NCI-H524 treated with DMSO at 0.1 percent for 48 hours (cell line): ENCODE measurements at places on chromosomes 16 and 17.

DNA sequence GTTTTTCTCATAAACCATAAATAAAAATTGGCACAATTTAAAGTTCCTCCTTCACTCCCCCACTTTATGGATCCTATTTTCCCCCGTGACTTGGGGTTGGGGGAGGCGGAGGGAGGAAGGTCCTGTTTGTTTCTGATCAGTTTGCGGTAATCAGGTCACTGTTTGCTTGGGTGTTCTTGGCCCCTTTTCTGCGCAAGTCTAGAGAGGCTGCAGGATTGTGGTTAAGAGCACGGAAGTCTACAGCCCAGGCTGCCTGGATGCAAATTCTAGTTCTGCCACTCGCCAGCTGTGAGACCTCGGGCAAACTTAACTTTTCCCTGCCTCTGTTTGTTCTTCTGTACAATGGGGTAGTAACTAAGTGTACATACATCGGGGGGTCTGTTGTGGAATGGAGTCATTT lies 12.1 kb downstream of the ATP2C2 start:
- DNase-seq: no peak

GRCh38 chr17:73203135-73203787 lies 10.4 kb downstream of the COG1 start:
- no peak for DNase-seq

GRCh38 chr16:57539072-57539796 lies 2.9 kb upstream of the CCDC102A start:
- no peak for DNase-seq

DNA sequence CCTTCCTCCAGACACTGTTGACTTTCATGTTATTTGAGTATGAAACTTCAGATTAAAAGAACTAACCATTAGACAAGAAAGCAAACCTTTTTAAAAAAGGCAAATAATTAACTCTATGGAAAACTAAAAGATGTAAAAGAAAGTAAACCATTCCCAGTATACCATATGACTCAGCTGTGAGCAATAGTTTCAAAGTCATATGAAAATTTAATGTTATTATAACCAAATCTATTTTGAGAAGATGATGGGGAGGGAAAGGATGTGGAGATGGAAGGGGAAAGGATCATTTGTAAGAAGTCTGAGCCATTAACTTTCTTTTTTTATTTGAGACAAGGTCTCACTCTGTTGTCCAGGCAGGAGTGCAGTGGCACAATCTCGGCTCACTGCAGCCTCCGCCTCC lies 131.8 kb downstream of the IRX5 start:
- no peak for DNase-seq

DNA sequence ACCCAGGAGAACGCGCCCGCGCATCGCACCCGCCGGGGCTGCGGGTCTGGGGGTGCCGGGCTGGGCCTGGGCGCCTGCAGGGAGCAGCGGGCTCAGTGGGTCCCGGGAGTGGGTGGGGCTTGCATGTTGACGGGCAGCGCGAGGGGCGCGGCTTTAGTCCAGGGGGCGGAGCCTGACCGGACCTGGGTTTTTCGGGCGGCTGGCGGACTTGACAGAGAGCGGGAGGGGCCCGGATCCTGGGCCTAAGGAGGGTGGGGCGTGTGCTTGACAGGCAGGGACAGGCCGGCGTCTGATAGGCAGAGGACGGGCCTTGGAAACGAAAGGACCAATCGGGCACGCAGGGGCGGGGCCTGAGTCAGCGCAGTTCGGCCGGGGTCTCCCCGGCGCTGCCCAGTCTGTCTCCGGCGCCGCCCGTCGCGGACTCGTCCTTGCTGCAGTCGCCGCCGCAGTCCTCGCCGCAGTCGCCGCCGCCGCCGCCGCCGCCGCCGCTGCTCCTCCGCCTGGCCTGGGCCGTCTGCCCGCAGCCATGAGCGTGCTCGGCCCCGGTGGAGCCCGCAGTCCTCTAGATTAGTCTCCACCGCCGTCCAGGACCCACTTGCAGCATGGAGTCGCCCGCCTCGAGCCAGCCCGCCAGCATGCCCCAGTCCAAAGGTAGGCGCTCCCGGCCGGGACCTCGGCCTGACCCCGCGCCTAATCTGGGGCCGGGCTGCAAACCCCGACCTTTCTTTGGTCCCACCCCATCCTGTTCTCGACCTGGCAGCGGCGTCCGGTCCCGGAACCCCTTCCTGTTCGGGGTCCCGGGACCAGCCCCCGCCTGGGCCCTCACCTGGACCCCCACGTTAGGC lies at the start of gene MAP2K3:
Gene MAP2K3, plus strand, starts transcription at position 393 of the 845 bp plus-strand sequence. Its CDS starts 210 bp downstream, at position 603.
- peak; percentile 96 for DNase-seq

GRCh38 chr17:5897275-5897911 lies 172.8 kb upstream of the WSCD1 start:
- DNase-seq: no peak

DNA sequence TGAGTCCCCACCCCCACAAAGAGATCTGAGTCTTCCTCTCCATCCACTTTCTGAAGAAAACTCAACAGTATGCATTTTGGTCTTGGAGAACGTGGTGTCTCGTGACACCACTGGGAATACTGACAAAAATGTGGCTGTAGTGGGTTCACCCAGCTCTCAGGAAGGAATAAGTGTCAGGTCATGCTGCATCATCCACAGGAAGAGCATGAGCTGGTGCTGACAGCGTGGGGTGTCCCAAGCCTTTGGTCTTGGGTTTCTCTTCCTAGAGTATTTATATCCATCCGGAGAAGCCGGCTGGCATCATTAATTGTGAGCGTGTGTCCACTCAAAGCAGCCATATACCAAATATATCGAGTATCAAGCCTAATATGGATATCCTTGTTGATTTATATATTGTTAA lies 55.9 kb downstream of the C17orf67 start:
- DNase-seq: no peak

GRCh38 chr17:74729368-74729767 lies 7.7 kb upstream of the RAB37 start:
- no peak for DNase-seq

DNA sequence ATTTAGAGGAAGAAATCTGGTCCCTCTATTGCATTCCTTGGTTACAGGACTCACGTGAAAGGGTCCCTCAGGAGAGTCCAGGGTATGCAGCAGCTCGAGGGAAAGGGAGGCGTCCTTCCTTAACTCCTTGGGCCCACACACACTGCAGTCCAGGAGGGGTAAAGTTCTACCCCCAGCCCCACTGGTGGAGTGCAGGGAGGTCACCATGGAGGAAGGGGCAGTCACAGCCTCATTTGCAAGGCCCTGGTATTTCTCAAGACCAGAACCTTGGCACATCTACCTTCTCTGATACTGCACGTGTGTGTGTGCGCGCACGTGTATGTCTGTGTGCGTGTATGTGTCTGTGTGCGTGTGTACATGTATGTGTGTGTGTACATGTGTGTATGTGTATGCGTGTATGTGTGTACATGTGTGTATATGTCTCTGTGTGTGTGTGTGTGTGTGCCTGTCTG lies 11.1 kb downstream of the HIC1 start:
- no peak for DNase-seq

GRCh38 chr17:1005361-1005946 lies 8.5 kb downstream of the TIMM22 start:
- DNase-seq: no peak

DNA sequence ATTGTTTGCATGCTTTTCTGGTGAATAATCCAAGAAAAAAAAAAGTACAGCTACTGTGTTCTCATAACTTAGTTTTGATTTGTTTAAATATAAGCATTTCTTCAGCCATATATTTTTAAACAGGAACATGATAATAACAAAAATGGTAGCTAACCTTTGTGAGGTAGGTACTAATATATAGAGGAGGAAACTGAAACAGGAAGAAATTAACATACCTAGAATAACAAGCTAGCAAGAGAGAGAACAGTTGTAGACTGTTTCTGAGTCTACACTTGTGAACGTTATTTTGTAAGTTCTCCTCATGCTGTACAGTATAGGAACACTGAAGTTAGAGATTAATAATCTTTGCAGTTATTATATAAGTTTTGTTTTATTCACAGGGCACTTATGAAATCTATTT lies 49.3 kb downstream of the NSRP1 start:
- DNase-seq: no peak

DNA sequence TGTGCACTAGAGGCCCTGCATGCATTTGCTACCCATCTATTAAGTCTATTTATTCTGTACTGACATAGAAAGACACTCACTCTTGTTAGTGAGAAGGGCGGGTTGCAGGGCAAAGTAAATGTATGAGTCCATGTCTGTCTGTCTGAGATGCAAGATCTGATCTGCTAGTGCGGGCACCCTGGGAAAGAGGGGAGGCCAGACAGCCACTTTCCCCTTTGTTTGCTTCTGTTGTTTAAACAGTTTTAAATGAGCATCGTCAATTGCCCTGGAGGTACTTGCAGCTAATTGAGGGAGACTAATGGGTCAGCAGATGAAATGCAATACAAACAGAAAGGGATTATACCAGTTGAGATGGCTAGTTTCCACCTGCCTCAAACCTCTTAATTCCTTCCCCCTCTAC lies 24.9 kb downstream of the SCNN1G start:
- peak; percentile 13 for DNase-seq

DNA sequence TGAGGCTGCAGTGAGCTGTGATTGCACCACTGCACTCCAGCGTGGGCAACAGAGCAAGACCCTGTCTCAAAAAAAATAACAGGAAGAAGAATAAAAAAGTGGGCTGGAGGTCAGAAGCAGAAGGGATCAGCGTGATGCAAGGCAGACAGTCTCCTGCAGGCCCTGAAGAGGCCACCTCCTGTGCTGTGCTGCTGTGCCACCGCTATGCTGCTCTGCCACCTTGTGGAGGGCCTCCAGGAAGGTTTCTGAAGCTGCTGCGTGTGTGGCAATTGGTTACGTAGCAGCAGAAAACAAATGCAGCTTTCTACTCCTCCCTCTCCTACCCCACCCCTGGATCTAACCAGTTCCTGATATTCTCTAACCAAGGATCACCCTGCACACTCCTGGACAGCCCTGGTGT lies 815.5 kb downstream of the KCNJ18 start:
- no peak for DNase-seq

GRCh38 chr17:58487589-58488427 lies at the start of gene HSF5:
HSF5 (minus strand) TSS chr17:58488408; CDS start chr17:58488274, 134 bp downstream.
- DNase-seq: no peak

GRCh38 chr16:68292425-68292824 lies 18.3 kb downstream of the SLC7A6OS start:
- no peak for DNase-seq
